ENCODE measurements at places on chromosomes 6 and 20.

DNA sequence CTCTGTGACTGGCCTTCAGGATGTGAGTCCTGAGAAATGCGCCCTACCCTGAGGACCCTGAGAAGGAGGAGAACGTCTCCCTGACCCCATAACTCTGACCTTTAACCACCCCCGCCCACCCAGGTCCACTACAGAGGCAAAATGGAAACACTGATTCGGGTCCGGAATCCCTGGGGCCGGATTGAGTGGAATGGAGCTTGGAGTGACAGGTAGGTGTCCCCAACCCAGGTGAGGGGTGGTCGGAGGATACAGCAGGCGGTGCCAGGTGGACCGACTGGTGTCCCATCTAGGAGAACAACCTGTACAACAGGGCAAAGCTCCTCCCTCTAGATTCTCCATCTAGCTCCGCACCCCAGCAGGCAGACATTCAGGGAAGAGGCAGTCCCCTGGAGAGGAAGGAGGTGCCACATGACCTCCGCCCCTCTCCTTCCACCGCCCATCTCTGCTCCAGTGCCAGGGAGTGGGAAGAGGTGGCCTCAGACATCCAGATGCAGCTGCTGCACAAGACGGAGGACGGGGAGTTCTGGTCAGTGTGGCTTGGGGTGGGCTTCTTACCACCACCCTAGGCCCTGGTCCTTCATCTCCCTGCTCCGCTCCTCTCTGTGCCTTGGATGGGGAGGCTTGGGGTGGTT, 17.6 kb downstream of the CAPN11 start:
- no peak for DNase-seq

DNA sequence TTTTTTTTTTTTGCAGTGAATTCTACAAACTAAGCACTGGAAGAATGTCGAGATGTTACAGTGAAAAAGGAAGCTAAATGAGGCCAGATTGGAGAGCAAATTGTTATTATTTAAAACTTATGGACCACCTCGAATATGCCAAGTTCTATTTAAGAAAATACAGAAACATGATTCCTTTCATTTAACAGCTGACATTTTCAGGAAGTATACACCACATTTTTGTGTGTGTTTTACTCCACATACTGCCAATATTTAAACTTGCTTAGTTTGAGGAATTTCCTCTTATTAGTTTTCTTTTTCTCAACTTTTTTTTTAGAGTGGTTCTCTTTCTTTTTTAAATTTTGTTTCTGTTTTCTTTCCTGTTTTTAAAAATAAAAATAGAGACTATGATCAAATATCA, 37.0 kb upstream of the GCLC start:
- DNase-seq = no peak

GRCh38 chr6:72246926-72247325, 360.6 kb downstream of the RIMS1 start:
- no peak for DNase-seq

- DNase-seq = no peak
Measured at GRCh38 chr6:14274546-14275492, 157.2 kb downstream of the CD83 start.

DNA sequence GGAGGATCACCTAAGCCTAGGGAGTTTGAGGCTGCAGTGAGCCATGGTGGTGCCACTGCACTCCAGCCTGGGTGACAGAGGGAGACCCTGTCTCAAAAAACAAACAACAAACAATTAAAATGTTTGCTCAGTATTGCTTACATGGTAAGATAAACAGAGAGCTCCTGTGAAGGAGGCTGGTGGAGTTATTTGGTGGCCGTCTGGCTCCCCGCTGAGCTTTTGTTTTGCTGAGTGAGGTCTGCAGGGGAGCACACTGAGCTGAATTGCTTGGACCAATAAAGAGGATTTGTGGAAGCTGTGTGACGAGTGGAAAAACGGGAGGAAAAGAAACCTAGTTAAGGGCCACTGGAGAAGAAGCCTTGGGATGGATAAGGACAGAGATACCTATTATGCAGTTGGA, 41.1 kb upstream of the BMP6 start:
- no peak for DNase-seq

GRCh38 chr20:63706027-63706695, 1.6 kb downstream of the ARFRP1 start:
- no peak for DNase-seq

- DNase-seq = no peak
Measured at GRCh38 chr6:158569036-158569435, 9.1 kb downstream of the TMEM181 start.

DNA sequence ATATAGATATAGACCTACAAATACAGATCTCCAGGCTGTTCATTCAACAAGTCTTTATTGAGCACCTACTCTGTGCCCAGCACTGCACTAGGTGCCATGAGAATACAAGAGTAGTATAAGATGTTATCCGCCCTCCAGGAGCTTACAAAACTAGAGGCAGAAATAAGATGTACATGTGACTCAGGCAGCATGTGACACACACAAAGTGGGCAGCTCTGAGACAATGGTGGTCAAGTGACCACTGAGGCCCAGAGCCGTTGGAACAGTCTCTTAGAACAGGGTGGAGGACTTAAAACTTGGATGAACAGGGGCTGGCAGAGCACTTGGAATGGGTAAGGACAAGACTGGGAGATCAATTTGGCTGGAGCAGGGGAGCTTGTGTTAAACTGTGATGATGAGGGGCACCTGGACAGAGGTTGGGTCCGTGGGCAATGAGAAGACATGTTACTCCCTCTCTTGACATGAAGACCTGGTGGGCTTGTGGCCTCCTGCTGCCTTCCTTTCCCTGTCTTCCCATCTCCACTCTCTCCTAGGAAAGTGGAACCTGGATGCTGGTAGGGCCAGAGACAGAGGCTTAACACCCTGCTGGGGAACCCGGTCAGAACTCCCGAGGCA, 21.2 kb downstream of the TRIM15 start:
- no peak for DNase-seq

GRCh38 chr20:52124821-52125220, 66.8 kb downstream of the ZFP64 start:
- no peak for DNase-seq

DNA sequence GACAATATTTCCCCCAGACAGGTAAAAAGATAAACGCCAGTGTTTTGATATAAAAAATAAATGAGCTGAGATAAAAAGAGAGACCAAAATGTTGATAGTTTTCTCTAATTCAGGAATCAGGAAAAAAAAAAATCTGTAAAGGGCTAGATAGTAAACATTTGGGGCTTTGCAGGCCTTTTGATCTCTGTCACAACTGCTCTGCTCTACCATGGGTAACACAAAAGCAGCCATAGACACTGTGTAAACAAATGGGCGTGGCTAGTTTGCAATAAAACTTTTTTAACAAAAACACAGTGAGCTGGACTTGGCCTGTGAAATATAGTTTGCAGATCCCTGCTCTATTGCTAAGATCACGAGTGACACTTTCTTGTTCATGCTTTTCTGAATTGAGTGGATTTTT, 219.1 kb upstream of the STXBP5 start:
- no peak for DNase-seq

DNA sequence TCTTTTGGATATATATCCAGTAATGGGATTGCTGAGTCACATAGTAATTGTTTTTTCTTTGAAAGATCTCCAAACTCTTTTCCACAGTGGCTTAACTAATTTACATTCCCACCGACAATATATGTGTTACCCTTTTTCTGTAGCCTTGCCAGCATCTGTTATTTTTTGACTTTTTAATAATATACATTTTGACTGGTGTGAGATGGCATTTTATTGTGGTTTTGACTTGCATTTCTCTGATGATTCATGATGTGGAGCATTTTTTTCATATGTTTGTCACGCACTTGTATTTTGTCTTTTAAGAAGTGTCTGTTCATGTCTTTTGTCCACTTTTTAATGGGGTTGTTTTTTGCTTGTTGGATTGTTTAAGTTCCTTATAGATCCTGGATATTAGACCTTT, 58.9 kb upstream of the OPRM1 start:
- no peak for DNase-seq
